Right hindlimb (tissue), 1 donor: ENCODE measurements at places on chromosomes 16 and 17.
A peak's percentile ranks its signal among the peaks of the same experiment; 100 is the strongest.

DNA sequence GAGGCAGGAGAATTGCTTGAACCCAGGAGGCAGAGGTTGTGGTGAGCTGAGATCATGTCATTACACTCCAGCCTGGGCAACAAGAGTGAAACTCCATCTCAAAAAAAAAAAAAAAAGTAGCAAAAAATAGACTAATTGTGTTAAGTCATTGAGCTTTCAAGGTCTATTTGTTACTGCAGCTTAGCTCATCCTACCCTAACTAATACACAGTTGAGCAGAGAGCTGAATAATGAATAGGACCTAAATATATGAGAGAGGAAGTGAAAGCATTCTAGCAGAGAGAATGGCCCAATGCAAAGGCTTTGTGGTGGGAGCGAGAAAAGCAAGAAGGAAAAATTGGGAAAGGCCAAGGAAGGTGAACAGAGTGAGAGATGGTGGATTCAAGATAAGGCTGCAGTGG lies 128.3 kb downstream of the AXIN2 start:
- DNase-seq: no peak

DNA sequence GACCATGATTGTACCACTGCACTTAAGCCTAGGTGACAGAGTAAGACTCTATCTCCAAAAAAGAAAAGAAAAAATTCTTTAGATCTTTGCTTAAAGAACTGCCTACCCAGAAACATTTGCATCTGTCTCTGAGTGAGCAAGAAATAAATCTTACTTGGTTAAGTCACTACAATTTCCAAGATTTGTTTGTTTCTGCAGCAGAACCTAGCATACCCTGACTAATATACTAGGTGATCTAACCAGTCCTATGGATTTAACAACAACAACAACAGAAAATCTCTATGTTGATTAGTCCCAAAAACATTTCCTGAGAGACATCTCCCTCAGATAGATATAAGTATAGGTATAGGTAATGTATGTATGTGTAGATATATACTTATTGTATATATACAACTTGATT lies 549.3 kb upstream of the PSMD7 start:
- DNase-seq: no peak

DNA sequence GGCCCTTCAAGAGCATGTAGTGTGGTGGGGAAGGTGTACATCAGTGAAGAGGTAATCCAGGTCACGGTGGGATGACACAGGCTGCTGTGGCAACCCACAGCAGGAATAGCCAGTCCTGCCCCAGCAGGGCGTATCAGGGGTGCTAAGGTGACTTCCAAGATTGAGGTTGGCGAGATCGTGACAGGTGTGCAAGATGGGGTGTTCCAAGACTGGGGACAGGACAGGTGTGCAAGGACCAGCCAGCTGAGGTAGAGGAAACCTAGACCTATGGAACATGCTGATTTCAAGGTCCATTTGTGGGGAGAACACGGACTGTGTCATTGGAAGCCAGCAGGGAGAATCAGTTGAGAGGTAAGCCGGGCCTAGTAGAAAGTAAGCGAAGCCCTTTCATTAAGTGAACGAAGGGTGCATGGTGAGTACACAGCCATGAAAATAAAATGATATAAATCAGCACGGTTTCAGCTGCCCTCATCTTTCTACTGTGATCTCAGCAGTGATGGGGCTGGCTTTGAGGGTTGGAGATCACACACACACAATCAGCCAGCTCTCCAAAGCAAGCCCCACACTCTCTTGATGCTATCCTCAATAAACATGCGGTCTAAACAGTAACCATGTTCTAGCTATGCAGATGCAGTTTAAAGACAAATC lies 497.0 kb downstream of the WWOX start:
- DNase-seq: no peak

- no peak for DNase-seq
Observed at GRCh38 chr17:67557052-67557845, 160.5 kb upstream of the NOL11 start.

- peak; percentile 74 for DNase-seq
Observed at GRCh38 chr17:10614536-10615155, 42.5 kb downstream of the MYH3 start.

GRCh38 chr16:19843371-19843770 lies 41.3 kb downstream of the GPRC5B start:
- no peak for DNase-seq

GRCh38 chr16:31386157-31386984 lies 6.8 kb upstream of the ITGAD start:
- no peak for DNase-seq

DNA sequence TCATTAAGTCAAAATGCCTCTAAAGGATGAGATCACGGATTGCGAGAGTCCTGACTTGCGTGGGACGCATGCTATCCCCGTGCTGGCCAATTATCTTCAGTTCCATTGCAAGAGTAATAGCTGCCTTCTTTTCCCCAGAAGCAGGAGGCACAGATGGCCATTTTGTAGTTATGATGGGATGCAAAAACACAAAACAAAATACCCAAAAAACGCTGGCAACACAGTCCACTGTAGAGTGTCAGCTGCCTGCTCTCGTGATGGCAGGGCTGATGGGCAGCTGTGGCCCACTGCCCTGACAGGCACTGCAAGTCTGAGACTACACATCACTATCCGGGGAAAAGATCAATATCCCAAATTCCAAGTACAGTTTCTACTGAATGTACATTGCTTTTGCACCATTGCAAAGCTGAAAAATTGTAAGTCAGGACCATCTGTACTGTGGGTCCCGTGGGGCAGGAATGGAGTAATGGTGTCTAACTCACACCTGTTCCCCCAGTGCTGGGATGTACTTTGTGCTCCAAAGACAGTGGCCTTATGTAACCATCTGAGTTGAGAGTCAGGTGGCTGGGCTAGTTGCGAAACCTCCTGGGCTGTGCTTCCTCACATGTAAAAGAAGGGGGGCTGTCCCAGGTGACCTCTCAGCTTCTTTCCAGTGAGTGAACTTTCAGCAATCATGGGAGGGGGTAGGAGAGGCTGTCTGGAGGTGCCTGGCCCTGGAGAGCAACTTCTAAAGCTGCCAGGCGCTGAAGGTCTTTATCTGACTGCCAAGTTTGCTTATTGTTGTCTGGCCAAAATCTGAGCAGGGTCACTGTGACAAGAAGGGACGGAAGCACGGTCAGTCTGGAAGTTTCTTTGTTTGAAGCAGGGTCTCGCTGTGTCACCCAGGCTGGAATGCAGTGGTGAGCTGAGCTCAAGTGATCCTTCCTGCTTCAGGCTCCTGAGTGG lies 4.7 kb downstream of the SLC47A1 start:
- peak; percentile 49 for DNase-seq

DNA sequence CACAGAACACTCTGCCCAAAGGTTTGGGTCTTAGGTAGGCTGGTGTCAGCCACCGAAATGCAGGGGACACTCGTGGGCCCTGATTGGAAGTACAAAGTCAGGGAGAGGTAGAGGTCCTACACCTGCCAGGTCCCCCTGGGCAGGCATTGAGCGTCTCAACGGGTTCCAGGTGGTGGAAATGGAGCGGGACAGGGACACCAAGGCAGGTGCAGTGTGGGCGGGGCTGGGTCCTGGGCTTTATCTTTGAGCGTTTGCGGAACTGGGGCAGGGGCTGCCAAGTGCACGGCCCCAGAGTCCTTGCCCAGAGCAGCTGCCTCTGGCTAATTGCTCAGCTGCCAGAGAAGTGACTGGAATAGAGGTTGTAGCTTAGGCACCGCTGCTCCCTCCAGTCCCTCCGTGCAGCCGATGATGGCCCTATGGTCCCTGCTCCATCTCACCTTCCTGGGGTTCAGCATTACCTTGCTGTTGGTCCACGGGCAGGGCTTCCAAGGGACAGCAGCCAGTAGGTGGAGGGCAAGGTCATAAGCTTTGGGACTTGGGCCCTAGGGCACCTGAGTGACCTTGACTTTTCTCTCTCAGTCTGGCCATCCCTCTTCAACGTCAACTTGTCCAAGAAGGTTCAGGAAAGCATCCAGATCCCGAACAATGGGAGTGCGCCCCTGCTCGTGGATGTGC lies at the start of gene ZACN:
TSS of gene ZACN (plus strand) at position 323 of the 675 bp plus-strand sequence. CDS start at position 406, 83 bp downstream.
- peak; percentile 43 for DNase-seq

DNA sequence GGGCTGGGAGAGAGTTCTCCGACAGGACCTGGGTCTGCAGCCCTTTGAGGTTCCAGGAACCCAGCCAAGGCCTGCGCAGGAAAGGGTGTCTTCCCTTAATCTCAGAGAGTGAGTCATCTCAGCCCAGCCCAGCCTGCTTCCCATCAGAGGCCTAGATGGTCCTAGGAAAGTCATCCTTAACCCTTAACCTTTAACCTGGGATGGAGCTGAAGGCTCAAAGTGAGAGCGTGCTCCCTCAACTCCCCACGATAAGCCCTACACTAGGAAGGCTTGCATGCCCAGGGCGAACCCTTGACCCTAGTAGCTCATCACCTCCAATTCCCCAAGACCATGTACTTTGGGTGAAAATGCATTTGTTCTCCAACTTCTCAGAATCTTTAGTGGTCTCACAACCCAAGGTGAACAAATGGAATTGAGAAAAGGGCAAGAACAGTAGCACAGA lies 4.8 kb upstream of the ATXN7L3 start:
- DNase-seq: no peak

GRCh38 chr16:65908568-65908967 lies 457.9 kb upstream of the CDH5 start:
- DNase-seq: no peak

- DNase-seq: no peak
Observed at GRCh38 chr16:66443269-66443652, 16.2 kb downstream of the BEAN1 start.

GRCh38 chr17:22454070-22454999 lies 762.0 kb downstream of the KCNJ18 start:
- DNase-seq: no peak

DNA sequence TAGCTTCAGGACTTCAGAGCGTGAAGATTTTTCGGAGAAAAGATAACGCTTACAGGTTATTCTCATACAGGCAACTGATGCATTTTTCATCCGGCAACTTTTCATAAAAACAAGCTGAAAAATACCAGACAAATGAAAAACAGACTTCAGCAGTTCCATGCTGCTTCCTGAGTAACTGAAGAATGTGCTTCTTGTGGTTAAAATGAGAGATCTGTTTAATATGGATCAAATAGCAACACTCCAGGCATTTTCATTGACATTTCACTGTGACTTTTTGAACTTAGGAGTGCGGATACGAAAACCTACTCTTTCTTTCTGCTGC lies 705 bp upstream of the PITPNC1 start:
- no peak for DNase-seq
